ENCODE measurements at places on chromosomes 16 and 17. TPM values are rescaled to one million over a fixed set of nuclear protein-coding genes. Genes with fewer than 3 reads are reported as not detected.

The TSPAN10 gene
- 1.4 TPM for total RNA-seq

The CCL16 gene
- total RNA-seq, result not detected

The PRM2 gene
- not detected for total RNA-seq

The VMO1 gene
- not detected for total RNA-seq

The RGS11 gene
- under 0.01 TPM for total RNA-seq

The SOCS1 gene
- total RNA-seq, result 2.2 TPM

The SLFN14 gene
- not detected for total RNA-seq

The SLC12A3 gene
- not detected for total RNA-seq

The LMF1 gene
- total RNA-seq, result 13.1 TPM

The CACNA1H gene
- total RNA-seq, result 1.6 TPM
